ENCODE measurements at places on chromosomes 1 and 21. TPM values are rescaled to one million over a fixed set of nuclear protein-coding genes. Genes with fewer than 3 reads are reported as not detected.
A peak's percentile ranks its signal among the peaks of the same experiment; 100 is the strongest.

DNA sequence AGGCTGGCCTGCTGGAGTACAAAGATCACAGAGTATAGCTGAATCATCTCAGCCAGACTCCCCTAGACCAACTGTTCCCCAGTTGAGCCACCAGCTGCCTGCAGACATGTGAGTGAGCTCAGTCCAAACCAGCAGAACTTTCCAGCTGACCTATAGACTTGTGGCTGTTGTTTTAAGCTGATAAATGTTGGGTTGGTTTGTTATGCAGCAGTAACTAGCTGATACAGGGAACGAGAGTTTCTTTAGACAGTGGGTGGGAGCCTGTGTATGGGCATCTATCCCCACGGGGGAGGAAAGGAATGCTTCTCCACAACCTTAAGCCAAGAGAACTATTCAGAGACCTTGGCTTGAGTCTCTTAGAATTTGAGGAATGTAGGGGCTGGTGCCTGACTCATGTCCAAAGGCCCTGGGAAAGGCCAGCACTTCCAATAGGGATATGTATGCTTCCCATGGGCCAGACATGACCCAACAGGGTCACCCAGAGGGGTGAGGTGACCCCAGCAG, 30.1 kb downstream of the SLC1A7 start:
- DNase-seq, result no peak

DNA sequence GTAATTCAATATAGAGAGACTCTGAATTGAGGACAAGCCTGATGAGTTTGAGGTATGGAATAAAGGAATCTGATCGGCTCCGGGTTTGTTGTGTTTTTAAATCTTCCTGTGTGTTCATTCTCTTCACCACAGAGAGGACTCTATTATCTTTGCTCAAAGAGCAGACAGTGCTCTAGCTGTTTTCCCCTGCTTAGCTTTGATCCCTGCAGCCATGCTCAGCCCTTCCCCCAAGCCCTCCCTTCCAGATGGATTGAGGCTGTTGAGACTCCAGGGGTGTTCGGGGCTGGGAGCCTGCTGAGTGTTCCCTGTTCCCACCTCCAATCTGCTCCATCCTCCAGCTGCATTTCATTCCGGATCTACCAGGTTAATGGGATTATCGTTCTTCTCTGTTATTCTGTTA, 74.2 kb upstream of the CXADR start:
- no peak for DNase-seq

The NHLH2 gene
- not detected for polyA plus RNA-seq

The SPATA21 gene
- polyA plus RNA-seq, result 0.52 TPM

- no peak for DNase-seq
Measured at GRCh38 chr1:221727146-221728036, 14.5 kb downstream of the DUSP10 start.

The HCN3 gene
- polyA plus RNA-seq, result 0.97 TPM

The CHODL gene
- 0.51 TPM for polyA plus RNA-seq

The FCER1A gene
- 0.07 TPM for polyA plus RNA-seq

GRCh38 chr1:119084798-119085197, 55.7 kb downstream of the WARS2 start:
- DNase-seq, result no peak

DNA sequence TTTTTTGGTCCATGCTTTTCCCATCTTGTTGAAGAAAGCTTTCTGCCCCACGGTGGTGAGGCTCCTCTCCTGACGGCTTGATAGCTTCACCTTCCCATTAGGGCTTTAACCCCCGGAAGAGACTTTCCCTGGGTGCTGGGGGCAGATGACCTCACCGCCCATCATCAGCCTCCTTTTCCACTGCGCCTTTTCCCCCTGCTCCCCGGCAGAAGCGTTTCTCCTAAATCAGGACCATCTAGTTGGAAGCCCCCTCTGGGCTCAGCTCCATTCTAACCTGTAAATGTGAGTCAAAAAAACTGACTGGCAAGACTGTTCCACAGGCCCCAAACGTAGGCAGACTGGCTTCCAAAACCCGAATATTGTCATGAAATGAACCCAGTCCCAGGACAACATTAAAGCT, 6.7 kb downstream of the POFUT2 start:
- DNase-seq, result no peak

GRCh38 chr1:200206340-200206739, 178.8 kb downstream of the NR5A2 start:
- DNase-seq, result no peak

The THEM5 gene
- polyA plus RNA-seq, result not detected

GRCh38 chr1:158045639-158046038, 52.2 kb downstream of the KIRREL1 start:
- DNase-seq, result no peak

The CYP4A22 gene
- polyA plus RNA-seq, result 0.04 TPM

- no peak for DNase-seq
Measured at GRCh38 chr1:44672254-44672955, 1.9 kb downstream of the TMEM53 start.

DNA sequence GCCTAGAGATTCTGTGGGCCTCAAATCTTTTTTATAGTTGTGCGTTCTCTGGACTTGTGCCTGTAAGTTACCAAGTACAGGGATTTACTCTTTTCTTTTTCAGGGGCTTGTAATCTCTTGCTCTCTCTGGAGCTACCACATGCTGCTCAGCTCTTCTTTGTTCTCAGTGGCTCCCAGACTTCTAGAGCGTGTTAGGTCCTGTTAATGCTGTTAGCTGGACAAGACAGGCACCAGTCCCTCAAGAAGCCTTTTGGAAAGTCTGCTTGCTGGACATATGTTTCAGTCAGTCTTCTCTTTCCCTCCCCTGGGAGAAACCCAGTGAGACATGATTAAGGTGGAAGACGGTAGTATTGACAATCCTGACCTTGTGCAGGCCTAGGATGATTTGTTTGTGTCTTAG, 29.4 kb downstream of the KCNK2 start:
- DNase-seq, result no peak

DNA sequence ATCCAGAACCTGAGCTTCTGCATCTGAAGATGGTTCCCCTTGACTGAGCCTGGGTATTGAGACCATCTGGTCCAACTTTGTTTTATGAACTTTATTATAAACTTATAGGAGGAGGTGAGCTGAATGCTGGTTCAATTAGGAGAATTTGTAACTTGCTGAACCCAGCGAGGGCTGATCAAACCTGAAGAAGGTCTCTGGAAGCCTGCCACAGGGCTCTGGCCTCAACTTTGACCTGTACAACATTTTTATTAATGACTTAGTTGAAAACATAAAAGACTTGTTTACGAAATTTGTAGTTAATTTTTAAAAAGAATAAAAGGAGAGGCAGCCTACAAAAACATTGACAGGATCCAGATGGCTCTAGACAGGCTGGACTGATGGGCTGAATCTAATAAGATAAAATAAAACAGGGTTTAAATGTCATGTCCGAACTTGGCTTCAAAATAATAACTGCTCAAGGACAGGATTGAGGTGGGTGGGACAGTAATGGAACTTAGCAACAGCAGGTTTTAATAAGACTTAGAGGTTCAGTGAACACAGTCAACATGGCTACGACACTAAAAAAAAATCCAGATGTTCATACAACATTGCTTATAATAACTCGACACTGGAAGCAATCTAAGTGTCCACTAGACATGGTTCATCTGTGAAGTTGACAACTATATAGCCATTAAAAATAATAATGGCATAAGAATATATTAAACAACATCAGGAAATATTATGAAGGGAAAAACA, 53.4 kb upstream of the GJB5 start:
- no peak for DNase-seq

The IFNLR1 gene
- polyA plus RNA-seq, result 1.9 TPM

DNA sequence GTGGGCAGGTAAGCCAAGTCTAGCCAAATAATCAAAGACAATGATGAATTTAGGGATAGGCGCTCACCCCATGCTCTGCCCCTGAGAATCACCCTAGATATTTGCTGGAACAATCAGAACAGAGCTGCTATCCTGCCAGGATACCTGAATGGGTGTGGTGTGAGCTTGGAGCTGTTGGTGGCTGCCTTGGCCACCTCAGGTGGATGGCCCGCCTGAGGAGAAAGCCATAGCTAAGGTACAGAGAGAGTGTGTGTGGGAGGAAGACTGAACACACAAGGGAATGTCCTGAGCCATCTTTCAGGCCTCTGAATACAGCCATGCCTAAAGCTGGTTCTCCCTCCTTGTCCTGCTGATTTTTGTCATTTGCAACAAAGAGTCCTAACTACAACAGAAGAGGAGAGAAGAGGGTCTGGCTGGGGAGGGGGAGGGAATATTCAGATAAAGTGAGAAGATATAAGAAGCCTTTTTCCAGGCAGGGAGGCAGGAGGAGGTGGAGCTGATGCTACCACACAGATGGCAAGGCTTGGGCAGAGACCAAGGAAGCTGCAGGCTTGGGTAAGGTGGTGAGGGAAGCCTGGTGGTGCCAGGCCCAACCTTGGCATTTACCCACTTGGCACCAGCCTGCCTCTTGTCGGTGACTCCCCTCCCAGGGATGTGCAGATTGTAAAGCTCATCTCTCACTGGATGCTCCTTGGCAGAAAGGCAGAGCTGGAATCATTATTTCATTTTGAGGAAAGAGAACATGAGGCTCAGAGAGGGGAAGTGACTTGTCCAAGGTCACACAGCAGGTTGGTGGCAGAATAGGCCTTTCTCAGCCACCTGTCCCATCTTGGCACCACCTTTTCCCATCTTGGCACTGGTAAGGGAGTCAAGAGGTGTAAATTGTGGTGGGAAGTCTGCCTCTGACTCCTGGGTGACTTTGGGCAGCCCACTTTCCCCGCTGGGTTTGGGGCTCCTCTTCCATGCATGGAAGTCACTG, 49.7 kb downstream of the NKAIN1 start:
- DNase-seq, result no peak

DNA sequence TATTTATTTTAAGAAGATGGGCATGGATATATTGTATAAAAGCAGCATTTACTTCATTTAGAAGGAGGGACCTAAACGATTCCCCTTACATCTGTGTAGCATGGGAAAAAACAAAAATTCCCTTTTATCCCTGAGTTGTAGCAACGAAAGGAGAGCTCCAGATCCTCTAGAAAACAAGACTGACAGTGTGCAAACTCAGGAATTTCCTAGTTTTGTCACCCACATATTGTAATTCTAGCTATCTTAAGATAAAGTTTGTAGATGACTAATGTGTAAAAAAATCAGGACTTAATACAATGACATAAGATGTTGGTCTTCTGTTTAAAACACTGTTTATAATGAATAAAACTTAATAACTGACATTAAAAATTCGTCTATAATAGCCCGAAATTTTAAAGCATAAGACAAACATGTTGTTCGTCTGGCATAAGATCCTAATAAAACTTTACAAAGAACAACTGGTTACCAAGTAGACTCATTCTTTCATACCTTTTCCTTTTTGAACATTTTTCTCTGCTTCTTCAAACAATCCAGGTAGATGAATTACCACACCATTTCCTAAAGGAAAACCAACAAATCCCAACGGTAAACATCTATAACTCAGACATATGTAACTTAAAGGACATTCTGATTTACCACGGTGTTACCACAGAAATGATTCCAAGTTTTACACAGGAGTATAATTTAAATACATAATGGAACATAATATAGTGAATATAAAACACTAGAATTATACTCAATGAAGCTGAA, 15.2 kb downstream of the ADSS2 start:
- DNase-seq, result no peak

The CXADR gene
- 0.01 TPM for polyA plus RNA-seq

The SMIM1 gene
- polyA plus RNA-seq, result 0.60 TPM

The NFASC gene
- polyA plus RNA-seq, result 0.73 TPM

The CFAP126 gene
- polyA plus RNA-seq, result not detected

DNA sequence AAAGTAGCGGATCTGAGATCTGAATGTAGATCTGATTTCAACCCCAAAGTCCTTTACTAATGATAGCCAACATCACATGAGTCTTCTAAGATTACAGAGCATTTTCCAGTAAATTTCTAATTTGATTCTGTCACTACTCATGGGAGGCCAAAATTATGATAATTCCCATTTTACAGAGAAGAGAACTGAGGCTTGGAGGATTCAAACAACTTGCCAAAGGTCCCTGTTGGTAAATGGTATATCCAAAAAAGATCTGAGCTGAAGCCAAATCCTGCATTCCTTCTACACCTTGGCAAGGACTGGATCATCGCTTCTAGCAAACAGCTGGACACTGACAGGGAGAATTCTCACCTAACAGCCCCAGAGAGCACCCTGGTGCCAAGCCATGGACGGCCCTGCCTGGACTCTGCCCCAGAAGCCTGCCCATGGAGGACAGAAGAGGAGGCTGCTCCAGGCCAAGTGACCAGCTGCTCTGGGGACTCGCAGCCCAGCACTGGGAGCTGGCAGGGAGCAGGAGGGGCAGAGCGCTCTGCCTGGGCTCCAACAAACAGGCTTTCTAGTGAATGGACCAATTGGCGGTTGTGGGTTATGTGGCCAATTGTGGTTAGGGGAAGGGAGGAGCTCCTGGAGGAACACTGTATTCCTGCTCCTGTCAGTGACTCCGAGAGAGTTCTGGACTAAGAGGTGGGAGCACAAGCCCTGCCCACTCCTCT, 6.4 kb upstream of the CSF1 start:
- peak; percentile 30 for DNase-seq

- DNase-seq, result peak; percentile 11
Measured at GRCh38 chr1:30305519-30305918, 417.9 kb downstream of the MATN1 start.

GRCh38 chr1:22875241-22875640, 97.4 kb downstream of the LACTBL1 start:
- DNase-seq, result no peak

DNA sequence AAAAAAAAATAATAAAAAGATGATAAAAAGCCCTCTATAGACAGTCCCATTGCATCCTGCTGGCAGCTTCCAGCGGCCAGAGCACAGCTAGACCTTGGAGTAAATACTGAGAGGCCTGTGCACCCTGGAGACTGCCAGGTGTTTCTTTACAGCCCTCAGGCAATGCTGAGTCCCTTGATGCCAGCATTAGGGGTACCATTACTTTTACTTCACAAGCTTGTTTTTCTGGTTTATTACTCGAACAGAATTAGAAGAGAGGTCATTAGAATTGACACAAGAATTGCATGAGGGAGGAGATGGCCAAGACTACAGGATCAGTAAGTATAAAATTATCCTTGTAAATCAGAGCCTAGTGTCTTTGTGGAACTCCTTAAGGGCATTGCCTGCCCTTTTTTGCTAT, 43.6 kb downstream of the AKNAD1 start:
- no peak for DNase-seq

GRCh38 chr1:3137111-3138100, 68.4 kb downstream of the PRDM16 start:
- no peak for DNase-seq

DNA sequence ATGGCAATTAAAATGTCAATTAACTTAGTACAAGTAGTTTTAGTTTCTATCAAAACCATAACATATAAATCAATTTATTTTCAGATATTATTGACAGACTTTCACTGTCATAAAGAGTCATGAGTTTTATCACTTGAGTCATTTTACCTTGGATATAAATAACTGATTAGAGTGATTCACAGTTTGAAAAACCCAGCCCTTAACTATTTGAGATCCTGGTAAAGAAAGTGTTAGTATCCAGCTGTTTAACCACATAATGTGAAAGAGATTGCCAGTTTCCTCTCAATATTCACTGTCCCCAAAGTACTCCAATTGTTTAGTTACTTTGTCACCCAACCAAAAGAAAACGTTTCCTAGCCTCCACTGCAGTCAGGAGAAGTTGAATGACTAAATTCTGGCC, 91.3 kb downstream of the UCHL5 start:
- DNase-seq, result no peak

All from psoas muscle (tissue), 8 donors.